GM12865 (cell line): ENCODE measurements at places on chromosomes 4 and X.

- no peak for DNase-seq
Measured at GRCh38 chr4:30948653-30949052, 228.5 kb downstream of the PCDH7 start.

DNA sequence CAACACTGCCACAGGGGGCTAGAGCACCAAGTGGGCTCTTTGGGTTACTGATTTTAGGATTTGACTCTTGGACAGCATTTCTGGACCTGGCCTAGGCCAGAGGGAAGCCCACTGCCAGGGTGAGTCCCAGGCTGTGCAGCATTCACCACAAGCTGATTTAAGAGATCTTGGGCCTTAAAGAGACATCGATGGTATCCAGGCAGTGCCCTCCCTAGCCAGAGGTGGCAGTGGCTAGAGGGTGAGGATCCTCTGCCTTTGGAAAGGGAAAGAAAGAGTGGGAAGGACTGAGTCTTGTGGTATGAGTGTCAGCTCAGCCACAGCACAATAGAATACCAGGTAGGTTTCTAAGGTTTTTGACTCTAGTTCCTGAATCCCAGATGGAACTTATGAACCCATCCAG lies 613.9 kb downstream of the FAT4 start:
- no peak for DNase-seq

GRCh38 chr4:177008836-177009501 lies 216.2 kb upstream of the VEGFC start:
- no peak for DNase-seq

DNA sequence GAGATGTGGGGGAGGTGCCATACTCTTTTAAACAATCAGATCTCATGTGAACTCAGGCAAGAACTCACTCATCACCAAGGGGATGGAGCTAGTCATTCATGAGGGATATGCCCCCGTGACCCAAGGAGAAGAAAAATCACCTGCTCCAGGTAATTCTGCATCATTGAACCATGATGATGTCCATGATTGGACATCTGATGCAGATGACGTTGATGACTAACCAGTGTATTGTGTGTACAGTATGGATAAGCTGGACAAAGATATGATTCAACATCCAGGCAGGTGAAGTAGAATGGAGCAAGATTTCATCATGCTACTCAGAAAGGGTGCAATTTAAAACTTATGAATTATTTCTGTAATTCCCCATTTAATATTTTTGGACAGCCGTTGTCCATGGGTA lies 286.4 kb upstream of the SMIM31 start:
- no peak for DNase-seq

GRCh38 chr4:170088716-170089115 lies 1.0 kb downstream of the AADAT start:
- no peak for DNase-seq

DNA sequence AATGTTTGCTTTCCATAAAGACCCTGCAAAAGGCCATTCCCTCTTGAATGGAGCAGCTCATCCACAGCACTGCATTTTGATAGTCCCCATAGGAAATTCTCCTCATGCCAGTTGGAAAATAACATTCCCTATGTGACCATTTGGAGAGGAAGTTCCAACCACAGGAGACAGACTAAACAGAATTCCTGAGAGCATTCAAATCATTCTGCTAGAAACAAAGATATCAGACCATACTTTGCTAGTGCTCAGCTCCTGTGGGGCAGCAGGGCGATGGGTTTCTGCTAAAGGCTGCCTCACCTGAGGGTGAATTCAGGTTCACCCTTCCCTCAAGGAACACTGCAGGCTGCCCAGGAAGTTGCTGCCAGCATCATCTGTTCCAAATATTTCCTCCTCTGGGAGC lies 58.8 kb downstream of the LNX1 start:
- DNase-seq = no peak
